HFFc6 (cell line): ENCODE measurements at places on chromosomes 7 and 10.

- DNase-seq: peak; percentile 50
Measured at GRCh38 chr10:88389456-88389855, 193.7 kb downstream of the RNLS start.

DNA sequence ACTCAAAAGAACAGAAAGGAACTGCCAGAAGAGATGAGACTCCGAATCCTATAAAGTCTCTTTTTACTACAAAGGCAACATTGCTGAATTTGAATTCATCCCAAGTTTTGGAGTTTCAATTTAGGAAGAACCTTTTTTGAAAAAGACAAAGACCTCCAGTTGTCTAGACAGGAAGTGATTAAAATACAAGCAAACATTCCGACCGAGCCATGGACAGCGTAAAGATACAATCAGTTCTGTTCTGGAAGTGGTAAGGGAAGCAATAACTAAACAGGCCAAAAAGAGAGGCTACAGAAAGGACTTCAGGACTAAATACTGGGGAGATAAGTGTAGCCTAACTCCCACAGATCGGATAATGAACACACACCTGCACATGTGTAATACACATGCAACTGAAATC, 101.0 kb downstream of the SMURF1 start:
- DNase-seq: no peak

GRCh38 chr10:78178940-78179339, 145.3 kb downstream of the RPS24 start:
- DNase-seq: no peak

GRCh38 chr7:134995239-134996096, 9.2 kb downstream of the AGBL3 start:
- DNase-seq: no peak

GRCh38 chr10:70950037-70950436, 61.7 kb upstream of the PCBD1 start:
- DNase-seq: no peak
